Activated naive CD8-positive, alpha-beta T cell treated with anti-CD3 and anti-CD28 coated beads for 36 hours (primary cell): ENCODE measurements at places on chromosomes 3 and 15.

DNA sequence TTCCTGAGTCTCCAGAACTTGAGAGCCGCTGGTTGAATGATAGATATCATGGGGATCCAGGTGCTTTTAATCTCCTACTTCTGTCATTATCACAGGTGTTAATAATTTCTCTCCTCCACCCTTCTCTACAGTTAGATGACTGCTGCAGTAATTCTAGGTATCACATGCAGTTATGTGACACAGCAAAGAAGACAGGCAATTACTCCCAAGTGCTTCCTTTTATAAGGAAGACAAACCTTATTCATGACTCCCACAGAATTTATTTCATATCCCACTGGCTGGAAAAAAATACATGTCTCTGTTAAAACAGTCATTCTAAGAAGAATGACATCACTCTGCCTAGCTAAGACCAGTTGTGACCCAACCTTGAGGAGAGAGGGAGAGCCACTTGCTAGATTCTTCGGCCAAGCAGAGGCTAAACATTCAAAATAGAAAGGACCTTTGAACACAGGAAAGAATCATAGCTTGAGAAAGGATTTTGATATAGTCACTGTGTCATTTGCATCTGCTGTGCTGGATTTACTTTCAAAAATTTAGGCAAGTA is 500.6 kb downstream of the SI start:
- H3K4me1 ChIP-seq = no peaks in the 10 kb centered on the region
- no peak overlapping the region for H3K27ac ChIP-seq
- H3K4me3 ChIP-seq = no peak overlapping the region

DNA sequence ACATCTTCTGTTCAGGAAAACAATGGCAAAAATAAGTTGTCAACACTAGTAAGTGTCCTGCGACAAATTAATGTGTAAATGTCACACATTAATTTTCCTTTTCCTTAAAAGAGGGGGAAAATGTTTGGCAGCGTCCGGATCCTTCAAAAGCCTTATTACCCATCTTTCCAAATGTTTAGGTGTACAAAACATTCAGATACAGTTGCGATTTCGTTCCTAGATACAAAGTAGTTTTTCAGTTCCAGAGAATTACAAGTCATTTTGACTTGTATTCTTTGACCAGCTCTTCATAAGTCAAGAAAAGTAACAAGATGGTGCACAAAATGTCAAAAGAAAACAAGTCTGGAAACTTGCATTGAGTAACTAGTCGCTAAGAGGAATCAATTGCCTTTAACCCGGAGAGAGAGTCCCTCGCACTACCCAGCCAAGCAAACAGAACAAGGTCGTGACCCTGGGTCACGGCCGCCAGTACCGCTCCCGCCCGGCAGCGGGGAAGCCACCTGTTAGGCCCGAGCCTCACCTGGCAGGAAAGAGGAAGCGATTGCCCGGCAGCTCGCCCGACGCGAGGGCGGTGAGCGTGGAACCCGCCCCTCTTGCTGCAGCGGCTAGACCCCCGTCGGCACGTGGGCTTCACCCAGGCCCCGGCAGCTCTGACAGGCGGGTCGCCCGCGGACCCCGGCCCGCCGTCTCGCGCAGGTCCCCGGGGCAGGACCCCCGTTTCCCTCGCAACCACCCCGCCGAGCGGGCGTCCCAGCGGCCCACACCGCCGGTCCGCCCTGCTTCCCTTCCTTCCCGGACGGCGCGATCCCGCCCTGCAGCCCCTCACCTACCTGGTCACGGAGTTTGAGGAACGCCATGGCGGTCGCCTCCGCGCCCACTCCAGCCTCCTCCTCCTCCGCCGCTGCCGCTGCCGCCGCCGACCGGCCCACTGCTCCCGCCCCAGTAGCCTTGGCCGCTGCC is 61.0 kb upstream of the ANKRD28 start:
- peaks cover 24% of the 10 kb centered on the region for H3K36me3 ChIP-seq
- H3K4me3 ChIP-seq = peak overlapping the region; percentile 91
- H3K27ac ChIP-seq = peak overlapping the region; percentile 72
- H3K4me1 ChIP-seq = peaks cover 38% of the 10 kb centered on the region

- no peaks in the 10 kb centered on the region for H3K4me1 ChIP-seq
- H3K4me3 ChIP-seq = no peak overlapping the region
- no peak for DNase-seq
- H3K27me3 ChIP-seq = peaks cover 10% of the 10 kb centered on the region
Observed at GRCh38 chr3:54443561-54444161, 321.3 kb downstream of the CACNA2D3 start.

GRCh38 chr3:89375451-89375850 is 268.0 kb downstream of the EPHA3 start:
- no peaks in the 10 kb centered on the region for H3K36me3 ChIP-seq
- no peaks in the 10 kb centered on the region for H3K27me3 ChIP-seq
- no peaks in the 10 kb centered on the region for H3K4me1 ChIP-seq
- H3K27ac ChIP-seq = no peak overlapping the region
- no peak overlapping the region for H3K4me3 ChIP-seq
- no peak for DNase-seq

- no peak overlapping the region for H3K4me3 ChIP-seq
- no peak for DNase-seq
- no peaks in the 10 kb centered on the region for H3K27me3 ChIP-seq
Observed at GRCh38 chr15:70835415-70835814, 18.5 kb downstream of the LARP6 start.

DNA sequence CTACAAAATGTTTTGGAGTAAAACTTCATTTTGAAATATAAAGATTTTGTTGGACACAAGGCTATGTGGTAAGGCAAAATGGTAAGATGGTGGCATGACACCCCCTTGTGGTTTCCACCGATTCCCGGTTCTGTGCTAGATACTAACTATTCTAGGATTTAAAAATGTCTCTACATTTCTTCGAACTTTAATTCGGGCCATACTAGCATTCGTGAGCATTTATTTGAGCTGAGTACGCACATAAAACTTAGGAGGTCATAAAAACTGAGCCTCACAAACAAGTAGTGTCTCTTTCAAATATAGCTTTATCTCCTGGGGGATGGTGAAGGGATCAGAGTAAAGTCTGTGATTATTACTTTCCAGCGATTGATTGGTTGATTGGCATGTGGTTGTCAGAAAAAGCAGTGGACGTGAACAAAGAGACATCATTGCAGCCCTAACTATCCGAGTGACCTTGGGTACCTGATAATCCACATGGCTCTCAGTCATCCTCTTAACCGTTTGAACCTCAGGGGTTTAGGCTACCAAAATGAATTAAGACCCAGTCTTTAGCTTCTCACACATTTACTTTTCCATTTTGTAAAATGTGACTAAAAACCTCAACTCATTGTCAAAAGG is 1.1 kb upstream of the ZNF639 start:
- H3K4me3 ChIP-seq = peak overlapping the region; percentile 85
- H3K36me3 ChIP-seq = peaks cover 15% of the 10 kb centered on the region
- DNase-seq = peak; percentile 7
- peak overlapping the region; percentile 87 for H3K27ac ChIP-seq
- peaks cover 26% of the 10 kb centered on the region for H3K4me1 ChIP-seq

DNA sequence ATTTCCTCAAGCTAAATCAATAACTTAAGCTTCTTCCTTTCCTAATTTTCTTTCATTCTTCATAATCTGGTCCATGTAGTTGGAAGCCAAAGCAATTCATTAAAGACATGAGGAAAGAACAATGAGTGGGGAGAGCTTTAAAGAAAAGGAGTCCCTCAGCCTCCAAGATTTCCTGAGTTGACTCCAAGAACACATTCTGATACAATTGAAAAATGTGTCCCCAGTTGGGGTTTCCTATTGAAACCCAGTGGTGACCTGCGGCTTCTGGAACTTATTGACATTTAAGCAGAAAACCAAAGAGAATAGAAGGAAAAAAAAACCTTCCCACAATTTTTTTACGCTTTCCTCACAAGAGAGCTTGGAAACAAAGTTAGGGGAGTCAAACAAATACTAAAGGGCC is 37.0 kb downstream of the ATP8B4 start:
- H3K36me3 ChIP-seq = no peaks in the 10 kb centered on the region
- H3K27ac ChIP-seq = no peak overlapping the region
- peaks cover 3% of the 10 kb centered on the region for H3K4me1 ChIP-seq
- peaks cover 3% of the 10 kb centered on the region for H3K27me3 ChIP-seq

- no peak overlapping the region for H3K27ac ChIP-seq
- H3K36me3 ChIP-seq = peaks cover 3% of the 10 kb centered on the region
- DNase-seq = no peak
- H3K27me3 ChIP-seq = no peaks in the 10 kb centered on the region
Observed at GRCh38 chr3:111895071-111895470, 36.0 kb downstream of the PHLDB2 start.

DNA sequence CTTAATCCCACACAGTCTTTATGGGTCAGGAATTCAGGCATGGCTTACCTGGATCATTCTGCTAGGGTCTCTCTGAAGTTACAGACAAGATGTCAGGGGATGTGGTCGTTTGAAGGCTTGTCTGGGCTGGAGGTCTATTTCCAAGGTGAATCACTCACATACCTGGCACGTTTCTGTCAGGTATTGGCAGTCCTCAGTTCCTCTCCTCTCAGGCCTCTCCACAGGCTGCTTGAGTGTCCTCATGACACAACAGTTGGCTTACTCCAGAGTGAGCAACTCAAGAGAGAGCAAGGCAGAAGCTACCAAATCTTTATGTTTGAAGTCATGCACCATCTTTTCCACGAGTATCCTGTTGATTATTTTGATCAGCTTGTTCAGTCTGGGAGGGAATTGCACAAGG is 43.9 kb upstream of the PARP14 start:
- DNase-seq = no peak
- H3K27me3 ChIP-seq = no peaks in the 10 kb centered on the region
- peaks cover 4% of the 10 kb centered on the region for H3K36me3 ChIP-seq
- H3K4me1 ChIP-seq = peaks cover 2% of the 10 kb centered on the region
- no peak overlapping the region for H3K4me3 ChIP-seq
- H3K27ac ChIP-seq = no peak overlapping the region

GRCh38 chr3:30655187-30655812 is 48.9 kb downstream of the TGFBR2 start:
- peaks cover 90% of the 10 kb centered on the region for H3K36me3 ChIP-seq
- peak overlapping the region; percentile 94 for H3K27ac ChIP-seq
- H3K4me3 ChIP-seq = peak overlapping the region; percentile 61
- DNase-seq = peak; percentile 47
- H3K4me1 ChIP-seq = peaks cover 95% of the 10 kb centered on the region
- H3K27me3 ChIP-seq = no peaks in the 10 kb centered on the region

DNA sequence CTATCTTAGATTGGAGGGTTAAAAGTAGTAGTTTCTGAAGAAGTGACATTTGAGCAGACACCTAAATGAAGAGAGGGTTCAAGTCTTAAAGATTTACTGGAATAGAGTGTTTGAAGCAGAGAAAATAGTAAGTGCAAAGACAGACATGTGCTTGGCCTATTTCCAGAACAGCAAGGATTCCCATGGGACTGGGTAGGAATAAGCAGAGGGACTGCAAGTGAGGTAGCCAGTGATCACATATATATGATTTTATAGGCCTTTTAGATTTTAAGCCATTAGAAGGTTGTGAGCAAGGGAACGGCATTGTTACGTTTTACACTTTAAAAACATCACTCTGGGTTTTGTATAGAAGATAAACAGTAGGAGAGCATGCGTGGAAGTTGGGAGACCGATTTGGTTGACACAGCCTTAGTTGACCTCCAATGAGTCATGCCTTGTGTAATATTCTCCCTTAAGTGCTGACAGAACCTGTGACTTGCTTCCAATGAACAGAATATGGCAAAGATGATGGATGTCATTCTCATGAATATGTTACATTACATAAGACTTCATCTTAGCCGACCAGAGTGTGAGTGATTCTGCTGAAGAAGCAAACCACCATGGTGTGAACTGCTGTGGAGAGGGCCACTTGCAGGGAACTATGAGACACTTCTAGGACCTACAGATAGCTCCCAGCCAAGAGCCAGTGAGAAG is 37.1 kb upstream of the SLC4A7 start:
- no peak overlapping the region for H3K27ac ChIP-seq
- no peak overlapping the region for H3K4me3 ChIP-seq
- no peaks in the 10 kb centered on the region for H3K4me1 ChIP-seq
- H3K27me3 ChIP-seq = no peaks in the 10 kb centered on the region
- DNase-seq = no peak

DNA sequence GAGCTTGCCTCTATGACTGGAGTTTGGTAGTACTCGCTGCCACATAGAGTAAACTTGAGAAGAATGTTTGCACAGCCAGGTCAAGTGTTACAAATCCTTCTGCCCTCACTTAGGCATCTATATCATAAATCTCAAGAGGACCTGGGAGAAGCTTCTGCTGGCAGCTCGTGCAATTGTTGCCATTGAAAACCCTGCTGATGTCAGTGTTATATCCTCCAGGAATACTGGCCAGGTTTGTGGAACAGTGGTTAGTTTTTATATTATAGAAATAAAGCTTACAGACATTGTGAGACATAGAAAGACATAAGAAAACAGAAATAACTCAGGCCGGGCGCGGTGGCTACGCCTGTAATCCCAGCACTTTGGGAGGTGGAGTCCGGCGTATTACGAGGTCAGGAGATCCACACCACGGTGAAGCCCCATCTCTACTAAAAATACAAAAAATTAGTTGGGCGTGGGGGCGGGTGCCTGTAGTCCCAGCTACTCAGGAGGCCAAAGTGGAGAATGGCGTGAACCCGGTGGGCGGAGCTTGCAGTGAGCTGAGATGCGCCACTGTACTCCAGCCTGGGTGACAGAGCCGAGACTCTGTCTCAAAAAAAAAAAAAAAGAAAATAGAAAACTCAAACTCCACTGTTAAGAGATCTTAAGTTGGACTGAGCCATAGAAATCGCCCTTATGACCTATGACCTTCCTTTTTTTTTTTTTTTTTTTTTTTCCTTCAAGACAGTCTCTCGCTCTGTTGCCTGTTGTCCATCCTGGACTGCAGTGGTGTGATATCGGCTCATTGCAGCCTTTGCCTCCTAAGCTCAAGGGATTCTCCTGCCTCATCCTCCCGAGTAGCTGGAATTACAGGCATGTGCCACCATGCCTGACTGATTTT is 2.2 kb downstream of the RPSA start:
- H3K4me1 ChIP-seq = peaks cover 39% of the 10 kb centered on the region
- H3K27ac ChIP-seq = peak overlapping the region; percentile 100
- H3K36me3 ChIP-seq = peaks cover 71% of the 10 kb centered on the region

- peak overlapping the region; percentile 85 for H3K27ac ChIP-seq
- peaks cover 37% of the 10 kb centered on the region for H3K4me1 ChIP-seq
- no peaks in the 10 kb centered on the region for H3K27me3 ChIP-seq
- DNase-seq = peak; percentile 30
Observed at GRCh38 chr3:36911990-36912804, 32.7 kb downstream of the TRANK1 start.

GRCh38 chr15:75436881-75437280 is 14.6 kb downstream of the SIN3A start:
- no peak overlapping the region for H3K27ac ChIP-seq
- no peaks in the 10 kb centered on the region for H3K27me3 ChIP-seq
- H3K36me3 ChIP-seq = peaks cover 32% of the 10 kb centered on the region
- DNase-seq = no peak
- peaks cover 42% of the 10 kb centered on the region for H3K4me1 ChIP-seq

GRCh38 chr3:145450018-145450682 is 710.8 kb downstream of the PLOD2 start:
- H3K27me3 ChIP-seq = no peaks in the 10 kb centered on the region
- no peaks in the 10 kb centered on the region for H3K4me1 ChIP-seq
- no peaks in the 10 kb centered on the region for H3K36me3 ChIP-seq
- DNase-seq = no peak
- H3K27ac ChIP-seq = no peak overlapping the region

GRCh38 chr3:33211444-33211843 is 7.2 kb downstream of the SUSD5 start:
- no peak overlapping the region for H3K27ac ChIP-seq
- H3K4me1 ChIP-seq = no peaks in the 10 kb centered on the region
- no peak for DNase-seq

- peaks cover 5% of the 10 kb centered on the region for H3K4me1 ChIP-seq
- DNase-seq = no peak
- no peaks in the 10 kb centered on the region for H3K36me3 ChIP-seq
- no peak overlapping the region for H3K4me3 ChIP-seq
- H3K27ac ChIP-seq = no peak overlapping the region
Observed at GRCh38 chr3:194339840-194340239, 11.3 kb downstream of the CPN2 start.
